ENCODE measurements at places on chromosomes 4 and X.

DNA sequence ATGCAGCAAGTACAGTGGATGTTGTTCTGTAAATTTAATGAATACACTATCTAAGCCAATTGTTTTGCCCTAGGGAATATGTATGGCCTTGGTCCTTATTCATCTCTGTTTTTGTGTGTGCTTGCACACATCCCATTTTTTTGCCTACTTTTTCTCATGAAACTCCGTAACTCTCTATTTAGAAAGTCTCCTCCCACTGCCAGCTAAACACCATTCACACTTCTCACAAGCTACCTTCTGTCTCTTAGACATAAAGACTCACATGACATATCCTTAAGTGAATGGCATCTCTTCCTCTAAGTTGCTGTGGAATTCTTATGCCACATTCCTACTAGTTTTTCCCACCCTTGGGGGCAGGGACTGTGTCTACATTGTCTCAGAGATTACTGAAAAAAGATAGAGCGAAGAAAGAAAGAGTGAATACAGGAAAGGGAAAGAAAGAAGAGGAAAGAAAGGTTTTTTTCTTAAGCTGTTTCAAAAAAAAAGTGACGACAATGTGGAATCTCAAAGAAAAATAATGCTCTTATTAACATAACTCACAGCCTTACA is 117.5 kb downstream of the ATG4A start:
- DNase-seq = no peak

DNA sequence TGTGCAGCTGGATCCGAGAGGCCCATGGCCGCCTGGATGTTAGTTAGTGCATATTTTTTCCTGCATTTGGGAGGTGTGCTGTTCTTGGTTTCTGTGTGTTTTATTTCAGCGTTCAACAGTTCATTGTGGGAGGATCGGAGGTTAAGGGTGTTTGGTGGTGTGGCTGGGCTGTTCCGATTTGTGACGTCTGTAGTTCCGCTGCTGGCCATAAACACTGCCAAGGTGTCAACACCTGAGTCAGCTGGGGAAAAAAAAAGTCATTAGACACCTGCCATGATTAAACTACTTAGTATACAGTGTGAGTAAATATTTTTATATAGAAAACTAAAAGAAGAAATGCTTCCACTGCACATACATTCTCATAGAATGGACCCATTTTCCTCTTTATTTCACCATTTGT is 200.2 kb downstream of the APBB2 start:
- no peak for DNase-seq

- peak; percentile 66 for DNase-seq
Measured at GRCh38 chrX:73851014-73852009, 288.3 kb downstream of the CHIC1 start.

- no peak for DNase-seq
Measured at GRCh38 chr4:52099860-52100461, 48.9 kb downstream of the SPATA18 start.

GRCh38 chrX:1231850-1232465 is 19.5 kb upstream of the CRLF2 start:
- DNase-seq = no peak

Measured in activated CD8-positive, alpha-beta memory T cell treated with anti-CD3 and anti-CD28 coated beads, Interleukin-2, amount 50 U/mL, for 4 hours (primary cell).